CD4-positive, alpha-beta T cell (primary cell): ENCODE measurements at places on chromosomes 6 and 20.

DNA sequence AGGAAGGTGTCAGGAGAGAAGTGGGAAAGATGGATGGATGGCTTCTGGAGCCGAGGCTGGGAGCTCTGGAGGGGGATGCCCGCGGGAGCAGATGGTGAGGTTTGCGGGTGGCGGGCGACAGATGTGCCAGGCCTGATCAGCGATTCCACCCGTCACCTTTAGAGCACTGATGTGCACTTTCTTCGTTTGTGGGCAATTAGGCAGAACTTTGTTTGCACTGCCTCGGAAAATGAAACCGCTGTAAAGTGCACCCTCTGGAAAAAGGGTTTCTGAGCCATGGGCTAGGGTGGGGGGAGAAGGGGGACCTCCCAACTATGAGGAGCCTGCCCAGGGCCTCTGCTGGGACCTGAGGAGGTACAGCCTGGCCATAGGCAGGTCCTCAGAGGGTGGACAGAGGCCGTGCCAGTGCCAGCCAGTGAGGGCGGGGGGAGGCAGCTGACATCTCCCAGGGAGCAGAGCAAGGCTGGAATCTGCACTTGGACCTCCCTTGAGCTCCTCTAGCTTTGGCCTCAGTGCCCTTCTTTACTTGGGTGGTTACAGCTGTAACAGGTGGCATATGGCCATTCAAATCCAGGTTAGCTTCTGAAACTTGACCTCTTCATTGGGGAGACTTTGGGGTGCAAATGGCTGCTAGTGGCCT is 58.7 kb downstream of the CD40 start:
- peaks cover 3% of the 10 kb centered on the region for H3K4me1 ChIP-seq
- DNase-seq, result no peak
- no peaks in the 10 kb centered on the region for H3K36me3 ChIP-seq

- H3K4me3 ChIP-seq, result no peak overlapping the region
- H3K27me3 ChIP-seq, result no peaks in the 10 kb centered on the region
- H3K4me1 ChIP-seq, result peaks cover 34% of the 10 kb centered on the region
- no peak overlapping the region for H3K27ac ChIP-seq
Measured at GRCh38 chr20:53748176-53748575, 154.5 kb upstream of the ZNF217 start.

- DNase-seq, result no peak
- no peaks in the 10 kb centered on the region for H3K4me1 ChIP-seq
- no peaks in the 10 kb centered on the region for H3K36me3 ChIP-seq
- no peak overlapping the region for H3K27ac ChIP-seq
Measured at GRCh38 chr6:6823568-6824224, 235.2 kb downstream of the LY86 start.

GRCh38 chr6:21587961-21588480 is 5.5 kb upstream of the SOX4 start:
- no peaks in the 10 kb centered on the region for H3K36me3 ChIP-seq
- no peak overlapping the region for H3K27ac ChIP-seq
- peaks cover 36% of the 10 kb centered on the region for H3K27me3 ChIP-seq
- peaks cover 20% of the 10 kb centered on the region for H3K4me1 ChIP-seq

GRCh38 chr6:16730738-16731477 is 30.4 kb downstream of the ATXN1 start:
- DNase-seq, result peak; percentile 73
- H3K4me3 ChIP-seq, result peak overlapping the region; percentile 21
- peaks cover 27% of the 10 kb centered on the region for H3K4me1 ChIP-seq
- no peaks in the 10 kb centered on the region for H3K36me3 ChIP-seq

DNA sequence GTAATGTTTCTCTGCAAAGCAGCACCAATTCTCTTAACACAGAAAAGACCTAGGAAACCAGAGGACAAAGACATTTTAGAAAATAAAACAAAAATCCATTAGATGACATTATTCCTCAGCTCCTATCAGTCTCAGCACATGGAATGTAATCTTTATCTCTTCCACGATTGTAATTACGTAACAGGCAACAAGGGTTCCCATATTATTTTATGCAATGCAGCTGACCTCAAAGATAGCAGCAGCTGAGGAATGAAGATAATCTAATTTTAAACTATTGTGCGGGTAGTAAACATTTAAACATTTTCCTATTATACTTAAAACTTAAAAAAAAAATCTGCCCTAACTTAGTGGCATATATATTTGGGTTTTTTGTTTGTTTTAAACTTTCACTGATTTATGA is 33.0 kb upstream of the PTCHD4 start:
- H3K27me3 ChIP-seq, result no peaks in the 10 kb centered on the region
- no peaks in the 10 kb centered on the region for H3K4me1 ChIP-seq
- no peak for DNase-seq
- H3K4me3 ChIP-seq, result no peak overlapping the region

DNA sequence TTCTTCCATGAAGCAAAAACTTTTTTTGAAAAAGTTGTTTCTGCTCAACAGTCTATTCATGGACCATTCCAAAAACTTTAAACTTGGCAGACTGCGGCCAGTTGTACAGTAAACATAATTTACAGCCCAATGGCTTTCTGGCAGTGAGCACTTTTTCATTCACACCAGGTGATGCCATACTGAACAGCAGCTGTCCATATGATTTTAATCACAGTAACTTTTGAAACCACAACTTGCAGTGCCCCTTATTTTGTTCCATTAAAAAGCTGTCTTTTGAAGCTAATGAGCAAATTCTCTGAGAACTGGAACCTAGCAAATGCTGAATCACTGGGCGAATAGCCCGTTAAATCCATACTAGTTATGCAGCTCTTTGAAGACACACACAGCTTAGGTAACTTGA is 576.6 kb downstream of the PTPRT start:
- H3K4me1 ChIP-seq, result no peaks in the 10 kb centered on the region
- no peak overlapping the region for H3K27ac ChIP-seq
- H3K36me3 ChIP-seq, result no peaks in the 10 kb centered on the region
- no peak for DNase-seq
- H3K4me3 ChIP-seq, result no peak overlapping the region

DNA sequence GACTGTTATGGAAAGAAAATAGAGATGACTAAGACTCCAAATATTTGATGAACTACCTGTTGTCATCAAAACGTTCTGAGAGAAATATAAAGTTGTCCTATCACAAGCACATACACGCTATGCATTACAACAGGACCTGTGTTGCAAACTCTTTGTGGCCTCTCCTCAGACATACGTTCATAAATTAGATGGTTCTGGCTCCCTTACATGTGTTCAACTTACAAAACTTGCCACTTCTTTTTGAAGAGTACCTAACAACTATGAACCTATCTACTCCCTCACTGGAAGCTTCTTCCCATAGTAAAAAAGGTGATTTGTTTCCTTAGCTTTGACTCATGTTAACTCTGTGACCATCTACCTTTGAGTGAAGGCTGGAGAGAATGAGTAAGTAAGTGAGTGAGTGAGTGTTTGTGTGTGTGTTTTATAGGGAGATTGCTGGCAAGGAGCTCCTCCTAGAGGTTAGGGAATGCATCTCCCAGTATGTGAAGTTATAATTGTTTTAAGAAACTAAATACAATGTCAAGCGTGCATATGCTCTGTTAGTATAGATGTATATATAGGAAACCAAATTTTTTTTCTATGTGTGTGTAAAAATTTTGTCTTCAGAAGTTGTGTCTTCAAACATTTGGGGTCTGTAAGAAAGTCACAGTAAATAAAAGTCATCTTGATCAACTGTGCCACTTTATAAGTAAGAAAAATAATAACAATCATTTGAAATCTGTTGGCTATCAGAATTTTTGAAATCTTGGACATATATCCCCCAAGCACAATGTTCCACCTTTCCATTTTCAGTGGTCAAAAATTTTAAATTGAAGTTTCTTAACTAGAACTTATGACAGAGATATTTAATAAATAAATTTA is 1211.1 kb upstream of the GJE1 start:
- no peaks in the 10 kb centered on the region for H3K4me1 ChIP-seq
- H3K27ac ChIP-seq, result no peak overlapping the region
- H3K4me3 ChIP-seq, result no peak overlapping the region
- DNase-seq, result no peak
- H3K27me3 ChIP-seq, result no peaks in the 10 kb centered on the region

- no peak for DNase-seq
- H3K27me3 ChIP-seq, result no peaks in the 10 kb centered on the region
- no peak overlapping the region for H3K4me3 ChIP-seq
- no peaks in the 10 kb centered on the region for H3K36me3 ChIP-seq
- H3K4me1 ChIP-seq, result no peaks in the 10 kb centered on the region
Measured at GRCh38 chr6:88698661-88699060, 264.8 kb downstream of the RNGTT start.

- H3K27me3 ChIP-seq, result no peaks in the 10 kb centered on the region
- no peak overlapping the region for H3K4me3 ChIP-seq
- H3K27ac ChIP-seq, result no peak overlapping the region
- H3K4me1 ChIP-seq, result peaks cover 34% of the 10 kb centered on the region
Measured at GRCh38 chr6:90471263-90471662, 115.6 kb downstream of the MAP3K7 start.

DNA sequence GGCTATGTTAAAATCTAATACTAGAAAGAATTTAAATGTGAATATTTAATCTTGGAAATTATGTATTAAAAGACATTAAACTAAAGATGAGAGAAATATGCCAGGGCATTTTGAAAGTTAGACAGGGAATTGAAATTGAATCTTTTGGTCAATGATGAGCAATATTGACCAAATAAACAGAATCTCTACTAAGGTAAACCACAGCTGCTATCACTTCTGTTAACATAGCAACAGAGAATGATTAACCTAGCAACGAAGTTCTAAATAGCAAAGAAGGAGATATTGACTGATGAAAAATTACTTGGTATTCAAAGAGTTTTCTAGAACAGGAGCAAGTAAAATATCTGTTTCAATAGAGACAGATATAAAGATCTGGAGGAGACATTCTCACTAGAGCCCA is 45.2 kb upstream of the RSPO3 start:
- H3K36me3 ChIP-seq, result no peaks in the 10 kb centered on the region
- H3K27ac ChIP-seq, result no peak overlapping the region
- no peaks in the 10 kb centered on the region for H3K4me1 ChIP-seq
- no peak for DNase-seq
- no peak overlapping the region for H3K4me3 ChIP-seq

- peaks cover 52% of the 10 kb centered on the region for H3K36me3 ChIP-seq
- no peak for DNase-seq
- H3K27ac ChIP-seq, result no peak overlapping the region
- H3K4me1 ChIP-seq, result peaks cover 14% of the 10 kb centered on the region
Measured at GRCh38 chr6:158073776-158074175, 92.1 kb downstream of the SYNJ2 start.

DNA sequence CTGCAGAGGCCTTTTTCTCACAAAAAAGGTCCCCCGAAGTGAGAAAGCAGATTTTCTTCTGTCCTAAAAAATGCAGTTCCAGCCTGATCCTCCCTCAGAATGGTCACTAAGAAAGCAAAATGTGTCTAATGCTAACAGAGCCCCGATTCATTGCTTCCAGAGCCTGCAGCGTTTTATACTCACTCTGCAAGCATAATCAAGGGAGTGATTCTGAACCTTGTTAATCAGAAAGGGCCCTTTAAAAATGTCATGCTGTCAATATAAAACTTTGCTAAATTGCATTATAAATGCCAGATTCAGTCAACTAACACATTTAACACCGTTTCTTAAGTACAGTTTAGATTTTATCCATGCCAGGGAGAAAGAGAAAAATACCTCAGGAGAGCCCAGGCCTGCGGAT is 202.8 kb downstream of the CD83 start:
- H3K4me1 ChIP-seq, result peaks cover 7% of the 10 kb centered on the region
- H3K27ac ChIP-seq, result no peak overlapping the region
- H3K27me3 ChIP-seq, result no peaks in the 10 kb centered on the region
- H3K4me3 ChIP-seq, result no peak overlapping the region
- H3K36me3 ChIP-seq, result no peaks in the 10 kb centered on the region
- DNase-seq, result no peak

- H3K36me3 ChIP-seq, result no peaks in the 10 kb centered on the region
- H3K4me3 ChIP-seq, result no peak overlapping the region
- no peak for DNase-seq
- H3K27me3 ChIP-seq, result no peaks in the 10 kb centered on the region
- H3K4me1 ChIP-seq, result peaks cover 6% of the 10 kb centered on the region
Measured at GRCh38 chr6:156563714-156564113, 213.5 kb upstream of the ARID1B start.

DNA sequence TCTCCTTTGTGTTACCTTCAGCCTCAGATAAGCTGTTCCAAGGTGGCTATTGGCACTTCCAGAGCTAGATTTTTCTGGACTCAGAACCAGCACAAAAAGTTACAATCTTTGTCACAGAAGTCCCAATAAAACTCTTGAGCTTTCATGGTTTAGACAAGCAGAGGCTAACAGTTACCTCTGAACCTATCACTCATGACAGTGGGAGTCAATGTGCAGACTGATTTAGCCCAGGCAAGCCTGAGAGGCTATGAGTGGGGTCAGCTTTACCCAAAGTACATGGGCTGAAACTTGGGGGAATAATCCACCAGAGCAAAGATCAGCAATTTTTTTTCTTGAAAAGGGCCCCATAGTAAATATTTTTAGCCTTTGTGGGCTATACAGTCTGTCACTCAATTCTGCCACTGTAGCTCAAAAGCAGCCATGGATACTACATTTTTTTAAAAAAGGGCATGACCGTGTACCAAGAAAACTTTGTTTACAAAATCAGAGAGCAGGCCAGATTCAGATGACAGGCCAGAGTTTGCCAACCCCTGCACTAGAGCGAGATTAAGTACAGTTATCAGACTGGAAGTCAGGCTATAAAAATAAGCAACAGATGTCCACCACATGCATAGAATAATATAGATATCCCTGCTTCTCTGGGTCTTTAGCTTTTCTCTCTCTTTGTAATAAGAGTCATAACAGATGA is 20.0 kb downstream of the CCN2 start:
- no peak overlapping the region for H3K27ac ChIP-seq
- H3K4me3 ChIP-seq, result no peak overlapping the region
- H3K4me1 ChIP-seq, result no peaks in the 10 kb centered on the region
- H3K36me3 ChIP-seq, result no peaks in the 10 kb centered on the region
- no peaks in the 10 kb centered on the region for H3K27me3 ChIP-seq

- H3K27ac ChIP-seq, result no peak overlapping the region
- H3K27me3 ChIP-seq, result no peaks in the 10 kb centered on the region
- peaks cover 30% of the 10 kb centered on the region for H3K36me3 ChIP-seq
- no peaks in the 10 kb centered on the region for H3K4me1 ChIP-seq
- no peak for DNase-seq
- no peak overlapping the region for H3K4me3 ChIP-seq
Measured at GRCh38 chr20:37776049-37776448, 82.2 kb downstream of the CTNNBL1 start.

DNA sequence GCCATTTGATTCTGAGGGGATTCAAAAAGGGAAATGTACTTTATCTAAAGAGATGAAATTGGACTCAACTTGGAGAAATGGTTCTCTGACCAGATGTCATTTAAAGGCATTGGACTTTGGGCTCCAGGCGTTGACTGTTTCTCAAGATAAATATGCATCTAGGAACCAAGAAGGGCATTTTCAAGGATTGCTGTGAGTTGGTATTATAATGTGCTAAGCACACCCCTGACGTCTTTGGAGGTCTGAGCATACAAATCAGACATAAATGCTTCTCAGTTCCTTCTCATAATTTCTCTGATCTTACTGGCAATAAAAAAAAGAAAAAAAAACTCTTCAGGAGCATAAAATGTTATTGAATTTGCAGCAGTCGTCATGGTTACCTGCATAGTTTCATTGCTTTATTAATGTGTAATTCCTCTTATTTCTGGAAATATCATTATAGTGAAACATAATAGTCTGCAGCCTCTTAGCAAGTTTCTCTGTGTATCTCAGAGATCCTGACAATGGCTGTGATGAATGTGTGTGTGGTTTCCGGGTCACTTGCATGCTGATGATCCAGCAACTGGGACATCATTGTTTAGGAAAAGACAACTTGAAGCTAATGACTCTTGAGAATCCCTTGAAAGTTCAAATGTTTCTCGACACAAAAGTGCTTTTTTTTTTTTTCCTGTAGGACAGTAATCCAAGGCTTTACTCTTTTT is 136.0 kb downstream of the AIG1 start:
- H3K4me3 ChIP-seq, result no peak overlapping the region
- no peaks in the 10 kb centered on the region for H3K27me3 ChIP-seq
- no peaks in the 10 kb centered on the region for H3K4me1 ChIP-seq
- no peak overlapping the region for H3K27ac ChIP-seq
